ENCODE measurements at places on chromosomes 2 and 18. TPM values are rescaled to one million over a fixed set of nuclear protein-coding genes. Genes with fewer than 3 reads are reported as not detected.

RAB10 gene
- 149 TPM for total RNA-seq

RFTN2 gene
- 3.2 TPM for total RNA-seq

ARHGAP15 gene
- total RNA-seq: 13.0 TPM

CRYGC gene
- total RNA-seq: not detected

TRIM54 gene
- 0.09 TPM for total RNA-seq

TBR1 gene
- total RNA-seq: not detected

DNA sequence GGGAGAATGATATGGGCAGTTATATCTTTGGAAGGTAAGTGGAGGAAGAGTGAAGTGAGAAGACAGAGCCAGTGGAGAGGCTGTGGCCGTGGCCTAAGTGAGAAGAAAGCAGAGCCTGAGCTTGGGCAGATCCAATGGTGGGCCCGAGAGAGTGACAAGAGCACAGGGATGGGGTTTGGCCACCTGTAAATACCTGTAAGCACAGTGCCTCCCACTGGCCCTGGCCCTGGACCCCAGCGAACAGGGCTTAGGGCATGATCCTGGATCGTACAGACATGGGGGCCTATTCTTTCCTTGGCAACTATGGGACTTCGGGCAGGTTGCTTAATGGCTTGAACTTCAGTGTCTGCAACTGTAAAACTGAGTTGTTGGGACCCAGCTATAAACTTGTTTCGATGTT is 44.1 kb downstream of the MTCL1 start:
- DNase-seq: no peak
- H3K27me3 ChIP-seq: no peaks in the 10 kb centered on the region
- no peak overlapping the region for H3K4me3 ChIP-seq
- no peak overlapping the region for H3K27ac ChIP-seq
- H3K4me1 ChIP-seq: peaks cover 2% of the 10 kb centered on the region
- H3K36me3 ChIP-seq: no peaks in the 10 kb centered on the region

DNA sequence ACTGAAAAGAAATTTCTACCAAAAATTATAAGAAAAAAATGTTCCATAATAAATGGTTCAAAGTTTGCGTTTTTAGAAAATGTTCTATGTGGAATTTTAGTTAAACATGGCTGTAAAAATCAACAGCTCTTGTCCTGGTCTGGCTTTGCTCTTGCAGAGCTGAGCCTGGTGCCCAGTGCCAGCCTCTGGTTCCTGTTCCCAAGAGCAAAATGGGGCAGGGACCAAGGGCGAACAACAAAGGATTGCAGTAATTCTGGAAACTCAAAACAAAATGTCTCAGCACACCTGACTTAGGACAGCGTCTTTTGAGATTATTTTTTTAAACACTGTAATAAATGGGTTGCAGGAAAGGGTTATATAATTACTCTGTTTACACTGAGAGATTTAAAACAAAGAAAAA is 174.7 kb downstream of the ANAPC1 start:
- H3K4me1 ChIP-seq: no peaks in the 10 kb centered on the region
- H3K27me3 ChIP-seq: no peaks in the 10 kb centered on the region
- no peaks in the 10 kb centered on the region for H3K36me3 ChIP-seq
- H3K4me3 ChIP-seq: no peak overlapping the region
- H3K27ac ChIP-seq: no peak overlapping the region

GRCh38 chr2:86790676-86791572 is at the start of gene CD8A:
CD8A (minus strand) TSS chr2:86790913; CDS start chr2:86790825, 88 bp downstream.
- no peak within 1 kb of the TSS for H3K4me3 ChIP-seq
- peaks cover 72% of the 10 kb centered on the region for H3K27me3 ChIP-seq
- DNase-seq: peak; percentile 38
- no peak within 1 kb of the TSS for H3K27ac ChIP-seq
- peaks cover 9% of the 10 kb centered on the region for H3K4me1 ChIP-seq

- H3K36me3 ChIP-seq: no peaks in the 10 kb centered on the region
- H3K4me1 ChIP-seq: no peaks in the 10 kb centered on the region
- H3K27me3 ChIP-seq: no peaks in the 10 kb centered on the region
- H3K4me3 ChIP-seq: no peak overlapping the region
- no peak for DNase-seq
Measured at GRCh38 chr2:66794070-66794469, 359.1 kb downstream of the MEIS1 start.

GRCh38 chr2:189594305-189594704 is 13.7 kb upstream of the SLC40A1 start:
- H3K4me1 ChIP-seq: no peaks in the 10 kb centered on the region
- no peak for DNase-seq
- H3K4me3 ChIP-seq: no peak overlapping the region

DNA sequence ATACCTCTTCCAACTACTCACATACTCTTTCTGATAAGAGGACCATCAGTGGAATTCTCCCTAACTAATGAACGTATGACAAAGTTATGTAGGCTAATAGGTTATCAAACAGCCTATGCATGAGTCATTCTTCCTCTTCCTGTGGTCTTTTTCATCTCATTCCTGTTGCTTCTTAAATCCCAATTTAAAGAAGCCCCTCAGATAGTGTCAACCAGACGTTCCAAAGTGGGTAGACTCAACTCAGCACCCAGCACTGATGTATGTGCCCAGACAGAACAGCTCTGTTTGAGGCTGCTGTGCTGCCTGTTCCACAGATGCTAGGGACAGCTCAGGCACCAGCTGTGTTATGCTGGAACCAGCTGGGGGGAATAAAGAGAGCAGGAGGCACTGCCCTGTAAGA is 52.6 kb downstream of the CXCR4 start:
- no peak for DNase-seq
- H3K27ac ChIP-seq: no peak overlapping the region
- H3K4me3 ChIP-seq: no peak overlapping the region

DNA sequence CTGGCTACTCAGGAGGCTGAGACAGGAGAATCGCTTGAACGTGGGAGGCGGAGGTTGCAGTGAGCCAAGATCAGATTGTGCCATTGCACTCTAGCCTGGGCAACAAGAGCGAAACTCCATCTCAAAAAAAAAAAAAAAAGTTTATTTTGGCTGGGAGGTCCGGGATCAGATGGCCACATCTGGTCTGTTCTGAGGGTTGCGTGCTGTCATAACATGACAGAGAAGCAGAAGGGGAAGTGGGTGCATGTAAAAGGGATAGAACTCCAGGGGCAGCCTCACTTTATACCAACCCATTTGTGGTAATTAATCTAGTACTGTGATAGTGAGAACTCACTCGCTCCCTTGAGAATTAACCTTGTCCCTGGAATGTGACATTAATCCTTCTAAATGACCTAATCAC is 101.2 kb downstream of the PTPN4 start:
- H3K27me3 ChIP-seq: no peaks in the 10 kb centered on the region
- no peak overlapping the region for H3K27ac ChIP-seq
- H3K4me3 ChIP-seq: no peak overlapping the region
- no peaks in the 10 kb centered on the region for H3K4me1 ChIP-seq
- H3K36me3 ChIP-seq: no peaks in the 10 kb centered on the region
- DNase-seq: no peak

DNA sequence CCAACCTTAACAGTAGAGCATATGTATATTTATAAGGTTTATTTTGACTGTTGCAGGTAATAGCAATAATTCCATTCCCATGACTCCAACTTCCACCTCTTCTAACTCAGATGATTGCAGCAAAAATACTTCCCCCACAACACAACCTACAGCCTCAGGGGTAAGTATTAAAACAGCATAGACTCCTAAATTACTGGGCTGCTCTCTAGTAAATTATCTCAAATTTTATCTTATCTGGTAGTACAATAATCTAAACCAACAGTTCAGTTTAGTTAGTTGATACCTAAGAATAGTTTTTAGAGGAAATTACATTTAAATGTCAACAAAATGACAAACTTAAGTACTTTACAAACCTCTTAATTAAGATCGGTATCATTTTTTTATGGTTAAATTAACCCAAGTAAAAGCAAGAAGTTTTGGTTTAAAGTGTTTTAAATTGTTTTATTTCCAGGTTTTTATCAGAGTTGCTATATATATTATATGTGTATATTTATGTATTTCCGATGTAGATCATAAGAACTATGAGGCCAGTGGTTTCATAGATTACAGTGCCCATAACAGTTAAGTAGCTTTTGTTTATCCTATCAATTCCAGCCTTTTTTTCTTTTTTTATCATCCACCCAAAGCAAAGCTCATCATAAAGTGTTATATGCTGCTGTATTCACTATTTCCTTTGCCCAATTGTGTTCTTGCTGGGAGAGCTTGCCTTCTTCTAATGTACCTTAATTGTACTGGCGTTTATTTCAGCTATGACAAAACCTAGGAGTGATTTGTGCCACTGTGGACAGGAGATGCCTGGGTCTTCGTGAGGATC is 13.7 kb downstream of the GATA6 start:
- H3K27ac ChIP-seq: no peak overlapping the region
- peaks cover 16% of the 10 kb centered on the region for H3K4me1 ChIP-seq
- H3K4me3 ChIP-seq: no peak overlapping the region

GRCh38 chr2:219656526-219656925 is 29.1 kb downstream of the SLC4A3 start:
- H3K36me3 ChIP-seq: no peaks in the 10 kb centered on the region
- no peak for DNase-seq
- no peak overlapping the region for H3K27ac ChIP-seq
- H3K4me3 ChIP-seq: no peak overlapping the region
- no peaks in the 10 kb centered on the region for H3K4me1 ChIP-seq

DNA sequence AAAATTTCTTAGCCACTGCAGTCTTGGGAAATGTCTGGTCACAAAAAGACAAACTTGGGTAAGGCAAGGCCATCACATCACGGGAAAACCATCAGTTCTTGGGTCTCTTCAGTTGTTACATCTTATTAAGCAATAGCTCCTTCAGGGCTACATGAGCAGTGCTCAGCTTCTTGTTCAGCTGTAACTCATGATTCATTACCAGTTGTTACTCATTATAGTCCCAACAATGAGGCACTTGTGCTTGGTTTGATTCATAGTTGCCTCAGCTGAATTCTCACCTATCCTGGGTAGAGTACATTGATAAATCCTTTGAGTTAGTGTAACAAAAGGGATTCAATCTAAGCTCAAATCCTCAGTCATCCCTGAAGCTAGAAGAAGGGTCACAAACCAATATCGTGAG is 102.4 kb upstream of the DCC start:
- no peak for DNase-seq
- H3K36me3 ChIP-seq: no peaks in the 10 kb centered on the region

DNA sequence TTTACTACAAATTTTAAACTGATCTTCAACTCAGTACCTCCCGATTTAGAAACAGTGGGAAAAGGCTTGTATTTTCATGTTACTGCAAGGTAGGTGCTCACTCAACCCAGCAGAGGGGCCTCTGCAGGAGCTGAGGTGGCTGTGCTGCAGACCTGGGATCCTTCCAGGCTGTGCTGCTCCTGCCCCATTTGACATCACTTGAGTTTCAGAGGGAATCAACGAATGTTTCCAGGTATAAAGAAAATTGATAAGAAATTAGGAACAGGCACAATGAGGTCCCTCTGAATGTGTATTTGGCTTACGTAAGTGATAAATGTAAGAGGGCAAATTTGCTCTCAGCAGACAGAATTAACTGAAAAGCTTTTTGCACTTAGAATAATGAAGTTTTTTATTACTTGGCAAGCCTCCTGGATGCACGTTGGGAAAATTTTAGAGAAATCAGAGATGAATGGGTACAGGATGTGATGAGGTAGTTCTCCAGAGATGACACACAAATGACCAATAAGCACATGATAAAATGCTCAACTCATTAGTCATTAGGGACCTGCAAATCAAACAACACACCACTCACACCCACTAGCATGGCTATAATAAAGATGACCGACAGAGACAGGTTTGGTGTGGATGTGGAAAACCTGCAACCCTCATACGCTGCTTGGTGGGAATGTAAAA is 114.0 kb downstream of the NOL10 start:
- peaks cover 26% of the 10 kb centered on the region for H3K36me3 ChIP-seq
- H3K27ac ChIP-seq: no peak overlapping the region
- H3K4me3 ChIP-seq: no peak overlapping the region
- no peak for DNase-seq
- peaks cover 9% of the 10 kb centered on the region for H3K4me1 ChIP-seq

- no peak for DNase-seq
- no peaks in the 10 kb centered on the region for H3K4me1 ChIP-seq
- H3K27me3 ChIP-seq: no peaks in the 10 kb centered on the region
- H3K4me3 ChIP-seq: no peak overlapping the region
Measured at GRCh38 chr18:10878703-10879102, 270.7 kb downstream of the PIEZO2 start.

GRCh38 chr18:74869904-74870863 is 272.5 kb downstream of the ZNF407 start:
- H3K36me3 ChIP-seq: no peaks in the 10 kb centered on the region
- H3K4me1 ChIP-seq: no peaks in the 10 kb centered on the region
- no peak overlapping the region for H3K27ac ChIP-seq
- H3K4me3 ChIP-seq: no peak overlapping the region

GRCh38 chr2:48316753-48317750 is 212.9 kb upstream of the STON1 start:
- no peaks in the 10 kb centered on the region for H3K27me3 ChIP-seq
- no peak for DNase-seq
- no peak overlapping the region for H3K27ac ChIP-seq
- H3K4me1 ChIP-seq: no peaks in the 10 kb centered on the region
- no peaks in the 10 kb centered on the region for H3K36me3 ChIP-seq

- no peak overlapping the region for H3K27ac ChIP-seq
- H3K36me3 ChIP-seq: no peaks in the 10 kb centered on the region
- H3K4me1 ChIP-seq: no peaks in the 10 kb centered on the region
- DNase-seq: no peak
Measured at GRCh38 chr18:31776093-31776492, 15.4 kb upstream of the SLC25A52 start.

DNA sequence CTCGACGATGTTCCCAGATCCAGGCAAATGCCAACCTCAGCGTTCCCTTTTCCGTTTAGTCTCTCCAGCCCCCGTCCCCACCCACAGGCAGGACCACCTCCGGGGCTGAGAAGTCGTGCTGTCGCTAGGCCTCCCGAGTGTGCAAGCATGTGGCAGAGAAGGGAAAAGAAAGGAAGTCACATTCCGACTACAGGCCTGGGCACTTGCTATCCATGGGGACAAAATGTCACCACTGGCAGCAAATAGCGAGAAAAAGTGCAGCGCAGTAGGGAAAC is 420 bp downstream of the PIGN start:
- no peaks in the 10 kb centered on the region for H3K27me3 ChIP-seq
- H3K27ac ChIP-seq: peak overlapping the region; percentile 55
- no peaks in the 10 kb centered on the region for H3K36me3 ChIP-seq
- peak overlapping the region; percentile 83 for H3K4me3 ChIP-seq

GRCh38 chr18:63071701-63072141 is 247.8 kb downstream of the BCL2 start:
- no peak overlapping the region for H3K4me3 ChIP-seq
- DNase-seq: no peak
- H3K27ac ChIP-seq: no peak overlapping the region
- no peaks in the 10 kb centered on the region for H3K27me3 ChIP-seq

GRCh38 chr2:170587922-170588321 is 127.2 kb upstream of the SP5 start:
- peaks cover 2% of the 10 kb centered on the region for H3K27me3 ChIP-seq
- H3K4me1 ChIP-seq: peaks cover 6% of the 10 kb centered on the region
- H3K4me3 ChIP-seq: no peak overlapping the region
- no peak overlapping the region for H3K27ac ChIP-seq

GRCh38 chr2:55051026-55051866 is 995 bp upstream of the RTN4 start:
- H3K27ac ChIP-seq: peak overlapping the region; percentile 89
- peak; percentile 44 for DNase-seq
- peak overlapping the region; percentile 4 for H3K4me3 ChIP-seq
- no peaks in the 10 kb centered on the region for H3K36me3 ChIP-seq
- no peaks in the 10 kb centered on the region for H3K27me3 ChIP-seq

- no peaks in the 10 kb centered on the region for H3K36me3 ChIP-seq
- H3K4me1 ChIP-seq: no peaks in the 10 kb centered on the region
- H3K27ac ChIP-seq: no peak overlapping the region
- no peaks in the 10 kb centered on the region for H3K27me3 ChIP-seq
- no peak for DNase-seq
- no peak overlapping the region for H3K4me3 ChIP-seq
Measured at GRCh38 chr18:39460136-39460535, 1894.5 kb upstream of the CELF4 start.
